ENCODE measurements at places on chromosomes 2 and 18. TPM values are rescaled to one million over a fixed set of nuclear protein-coding genes. Genes with fewer than 3 reads are reported as not detected.

The IL1R2 gene
- 3.8 TPM for total RNA-seq

- peaks cover 12% of the 10 kb centered on the region for H3K36me3 ChIP-seq
- no peak for DNase-seq
- H3K4me3 ChIP-seq, result no peak overlapping the region
- H3K27ac ChIP-seq, result no peak overlapping the region
- H3K4me1 ChIP-seq, result peaks cover 28% of the 10 kb centered on the region
Observed at GRCh38 chr2:119248751-119249150, 25.1 kb downstream of the STEAP3 start.

- no peaks in the 10 kb centered on the region for H3K27me3 ChIP-seq
- H3K36me3 ChIP-seq, result no peaks in the 10 kb centered on the region
Observed at GRCh38 chr2:31433541-31433940, 19.0 kb upstream of the XDH start.

GRCh38 chr2:70696142-70696541 lies 71.9 kb downstream of the ADD2 start:
- H3K4me1 ChIP-seq, result no peaks in the 10 kb centered on the region
- no peak for DNase-seq
- H3K27ac ChIP-seq, result no peak overlapping the region
- H3K36me3 ChIP-seq, result no peaks in the 10 kb centered on the region
- H3K4me3 ChIP-seq, result no peak overlapping the region

GRCh38 chr2:189412330-189412953 lies 28.8 kb upstream of the WDR75 start:
- no peak for DNase-seq
- no peaks in the 10 kb centered on the region for H3K36me3 ChIP-seq
- H3K27me3 ChIP-seq, result no peaks in the 10 kb centered on the region
- no peak overlapping the region for H3K4me3 ChIP-seq
- no peak overlapping the region for H3K27ac ChIP-seq
- H3K4me1 ChIP-seq, result 0 out of 2 replicates have a peak, but pooled peaks cover 4% of the 10 kb centered on the region

- H3K27me3 ChIP-seq, result peaks cover 29% of the 10 kb centered on the region
- H3K27ac ChIP-seq, result no peak overlapping the region
- H3K4me1 ChIP-seq, result no peaks in the 10 kb centered on the region
- H3K36me3 ChIP-seq, result no peaks in the 10 kb centered on the region
- no peak overlapping the region for H3K4me3 ChIP-seq
Observed at GRCh38 chr2:84302513-84303412, 156.3 kb downstream of the SUCLG1 start.

DNA sequence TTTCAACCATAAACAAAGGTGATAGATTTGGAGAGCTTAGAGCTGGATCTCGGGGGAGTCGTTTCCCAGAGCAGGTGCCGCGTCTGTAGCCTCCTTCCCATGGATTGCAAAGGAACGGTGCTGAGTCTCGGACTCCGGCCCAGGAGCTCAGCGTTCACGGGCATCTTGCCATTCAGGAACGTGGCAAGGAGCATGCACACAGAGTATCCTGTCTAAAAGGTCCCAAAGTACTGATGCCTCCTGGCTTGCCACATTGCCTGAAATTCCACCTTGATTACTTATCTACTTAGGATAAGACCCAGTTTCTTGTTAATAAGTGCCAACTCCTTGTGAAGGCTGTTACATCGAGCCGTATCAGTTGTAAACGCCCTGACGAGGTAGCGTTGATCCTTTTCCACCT lies 197.8 kb upstream of the MYT1L start:
- H3K27me3 ChIP-seq, result peaks cover 45% of the 10 kb centered on the region
- no peak overlapping the region for H3K4me3 ChIP-seq
- DNase-seq, result no peak
- no peaks in the 10 kb centered on the region for H3K4me1 ChIP-seq

- no peak for DNase-seq
- no peak overlapping the region for H3K4me3 ChIP-seq
- no peak overlapping the region for H3K27ac ChIP-seq
- H3K27me3 ChIP-seq, result peaks cover 6% of the 10 kb centered on the region
- H3K4me1 ChIP-seq, result no peaks in the 10 kb centered on the region
Observed at GRCh38 chr18:9987931-9988330, 74.1 kb downstream of the VAPA start.

GRCh38 chr2:20666005-20666303 lies 990 bp upstream of the GDF7 start:
- H3K4me3 ChIP-seq, result no peak overlapping the region
- H3K27me3 ChIP-seq, result 0 out of 2 replicates have a peak, but pooled peaks cover 14% of the 10 kb centered on the region
- DNase-seq, result no peak
- H3K36me3 ChIP-seq, result no peaks in the 10 kb centered on the region

DNA sequence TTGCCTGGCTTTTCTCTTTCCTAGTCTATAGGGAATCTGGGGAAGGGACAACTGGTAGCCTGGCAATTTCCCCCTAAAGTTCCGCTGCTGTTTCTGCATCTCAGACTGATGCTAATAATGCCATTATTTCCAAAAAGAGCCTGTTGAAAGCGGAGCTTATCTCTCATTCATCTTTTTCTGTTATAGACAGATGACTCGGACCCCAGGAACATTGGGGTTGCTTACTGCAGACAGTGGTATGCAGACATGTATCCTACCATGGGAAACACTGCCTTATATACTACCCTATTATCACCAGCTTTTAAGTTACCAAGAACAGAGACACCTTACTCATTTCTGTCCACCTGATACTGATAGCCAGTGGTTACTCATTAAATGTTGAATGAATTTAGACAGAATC lies 15.3 kb downstream of the ETAA1 start:
- no peak overlapping the region for H3K27ac ChIP-seq
- H3K4me1 ChIP-seq, result no peaks in the 10 kb centered on the region
- peaks cover 8% of the 10 kb centered on the region for H3K36me3 ChIP-seq
- H3K4me3 ChIP-seq, result no peak overlapping the region
- H3K27me3 ChIP-seq, result no peaks in the 10 kb centered on the region

DNA sequence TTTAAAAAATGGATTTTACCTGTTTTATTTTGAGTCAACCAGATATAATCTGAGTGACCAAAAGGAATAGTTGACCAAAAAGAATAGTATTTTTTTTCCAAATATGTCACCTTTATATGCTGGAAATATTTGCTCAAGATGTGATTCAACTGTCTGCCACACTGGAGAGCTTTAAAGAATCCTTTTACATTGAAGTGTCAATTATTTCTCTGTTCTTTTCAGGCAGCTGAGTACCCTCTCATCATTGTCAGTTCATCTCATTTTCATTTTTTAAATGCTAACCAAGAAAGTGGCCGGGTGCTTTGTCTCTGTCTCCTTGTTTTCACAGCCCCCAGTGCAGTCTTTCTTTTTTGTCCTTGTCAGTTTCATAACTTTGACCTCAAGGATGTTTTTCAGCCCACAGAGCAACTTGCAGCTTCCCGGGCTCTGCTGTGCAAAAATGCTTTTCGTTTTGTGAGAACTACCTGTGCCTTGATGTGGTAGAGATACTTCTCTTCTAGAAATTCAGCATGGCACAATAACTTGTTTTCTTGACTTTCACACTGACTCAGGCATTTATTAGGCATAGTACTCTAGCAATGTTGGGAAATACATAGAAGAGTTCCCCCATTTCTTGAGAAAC lies 23.4 kb upstream of the CERS6 start:
- no peak overlapping the region for H3K4me3 ChIP-seq
- H3K27ac ChIP-seq, result no peak overlapping the region
- DNase-seq, result no peak
- no peaks in the 10 kb centered on the region for H3K4me1 ChIP-seq
- no peaks in the 10 kb centered on the region for H3K36me3 ChIP-seq
- H3K27me3 ChIP-seq, result no peaks in the 10 kb centered on the region

GRCh38 chr18:28332071-28332470 lies 155.1 kb upstream of the CDH2 start:
- no peaks in the 10 kb centered on the region for H3K4me1 ChIP-seq
- no peak overlapping the region for H3K4me3 ChIP-seq
- no peak overlapping the region for H3K27ac ChIP-seq
- no peaks in the 10 kb centered on the region for H3K27me3 ChIP-seq
- no peak for DNase-seq

DNA sequence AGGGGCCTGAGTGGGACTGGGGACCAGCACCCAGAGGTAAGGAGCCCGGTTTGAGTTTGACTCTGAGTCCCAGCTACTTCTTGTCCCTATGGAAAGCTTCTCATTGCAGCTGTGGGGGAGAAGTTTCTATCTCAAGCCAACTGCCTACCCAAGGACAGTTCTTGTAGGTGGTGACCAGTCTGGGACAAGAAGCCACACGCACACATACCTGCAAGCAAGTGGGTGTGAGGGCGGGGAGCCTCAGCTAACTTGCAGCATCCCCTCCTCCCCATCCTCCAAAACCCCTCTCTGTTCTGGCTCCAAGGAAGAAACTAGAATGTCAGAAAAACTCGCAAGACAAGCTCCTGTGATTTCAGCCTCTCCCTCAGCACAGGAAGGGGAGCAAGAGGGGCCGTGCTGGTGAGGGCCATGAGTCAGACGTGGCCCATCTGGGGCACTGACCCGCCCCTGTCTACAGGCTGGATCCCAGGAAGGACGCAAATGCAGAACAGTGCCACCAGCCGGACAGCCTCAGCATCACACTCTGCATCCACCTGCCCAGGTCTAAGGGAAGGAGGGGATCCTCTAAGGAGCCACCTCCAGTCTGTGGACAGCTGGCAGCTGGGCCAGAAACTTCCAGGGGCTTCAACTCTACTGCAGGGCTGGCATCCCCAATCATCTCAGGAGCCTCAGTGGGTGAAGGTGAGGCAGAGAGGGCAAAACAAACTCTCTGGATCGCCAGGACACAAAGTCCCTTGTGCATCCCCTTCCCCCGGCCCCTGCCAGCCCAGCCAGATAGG lies 103.4 kb downstream of the TNS1 start:
- no peaks in the 10 kb centered on the region for H3K4me1 ChIP-seq
- peaks cover 10% of the 10 kb centered on the region for H3K27me3 ChIP-seq
- peak; percentile 58 for DNase-seq
- no peaks in the 10 kb centered on the region for H3K36me3 ChIP-seq
